Airway epithelial cell (primary cell): ENCODE measurements at places on chromosomes 16 and 17. TPM values are rescaled to one million over a fixed set of nuclear protein-coding genes. Genes with fewer than 3 reads are reported as not detected.

Gene ZNF594
- total RNA-seq: 3.3 and 8.1 TPM in 2 replicates

Gene ESRP2
- total RNA-seq: 55.9 and 76.4 TPM in 2 replicates

Gene KRT23
- 35.7 and 36.8 TPM in 2 replicates for total RNA-seq

Gene KRT24
- total RNA-seq: 1.5 and 2.5 TPM in 2 replicates

Gene KRT28
- total RNA-seq: not detected in 2 replicates

Gene HS3ST3B1
- 3.4 and 4.6 TPM in 2 replicates for total RNA-seq

Gene PPM1E
- under 0.01 TPM in 1 of 2 replicates, not detected in the other for total RNA-seq

Gene HAP1
- 0.71 and 7.3 TPM in 2 replicates for total RNA-seq

Gene HEATR3
- total RNA-seq: 16.8 and 20.9 TPM in 2 replicates

Gene TTLL6
- not detected in 2 replicates for total RNA-seq

Gene SCIMP
- total RNA-seq: not detected in 2 replicates

Gene DLG4
- total RNA-seq: 4.4 and 6.6 TPM in 2 replicates

Gene CA4
- not detected in 2 replicates for total RNA-seq

Gene KRTAP4-1
- not detected in 2 replicates for total RNA-seq

Gene DHODH
- total RNA-seq: 6.1 and 6.3 TPM in 2 replicates

Gene ATP1B2
- not detected in 2 replicates for total RNA-seq

Gene PMP22
- 0.28 and 0.63 TPM in 2 replicates for total RNA-seq

Gene COX10
- total RNA-seq: 16.7 and 24.3 TPM in 2 replicates

Gene NLRC3
- total RNA-seq: not detected in 2 replicates

Gene SLC13A2
- not detected in 2 replicates for total RNA-seq

Gene CD300H
- total RNA-seq: 0.46 TPM in 1 of 2 replicates, not detected in the other

Gene KRT33A
- 0.35 TPM in 1 of 2 replicates, not detected in the other for total RNA-seq

Gene BAHCC1
- 6.0 and 7.1 TPM in 2 replicates for total RNA-seq

Gene RMI2
- 12.3 TPM in 2 replicates for total RNA-seq

Gene ASPHD1
- total RNA-seq: 5.4 and 9.3 TPM in 2 replicates

Gene NPIPB6
- 0.49 TPM in 1 of 2 replicates, not detected in the other for total RNA-seq

Gene CAVIN1
- total RNA-seq: 230 and 255 TPM in 2 replicates

Gene B4GALNT2
- 0.35 and 0.98 TPM in 2 replicates for total RNA-seq

Gene KCNJ2
- 0.42 and 0.46 TPM in 2 replicates for total RNA-seq

Gene KRTAP17-1
- total RNA-seq: not detected in 2 replicates

Gene PROCA1
- total RNA-seq: 0.21 and 2.6 TPM in 2 replicates

Gene TMC8
- total RNA-seq: 0.46 and 0.85 TPM in 2 replicates

Gene TNS4
- 179 and 332 TPM in 2 replicates for total RNA-seq

Gene RNF151
- not detected in 2 replicates for total RNA-seq

Gene ALG1
- 18.7 and 22.5 TPM in 2 replicates for total RNA-seq

Gene HNF1B
- 0.05 and 0.21 TPM in 2 replicates for total RNA-seq
